Stimulated activated CD8-positive, alpha-beta memory T cell treated with anti-CD3 and anti-CD28 coated beads, Interleukin-7, amount 100 ng/mL, for 24 hours (primary cell): ENCODE measurements at places on chromosomes 3 and 15.

GRCh38 chr3:12895391-12896062 lies 54.2 kb upstream of the RPL32 start:
- no peak for DNase-seq

DNA sequence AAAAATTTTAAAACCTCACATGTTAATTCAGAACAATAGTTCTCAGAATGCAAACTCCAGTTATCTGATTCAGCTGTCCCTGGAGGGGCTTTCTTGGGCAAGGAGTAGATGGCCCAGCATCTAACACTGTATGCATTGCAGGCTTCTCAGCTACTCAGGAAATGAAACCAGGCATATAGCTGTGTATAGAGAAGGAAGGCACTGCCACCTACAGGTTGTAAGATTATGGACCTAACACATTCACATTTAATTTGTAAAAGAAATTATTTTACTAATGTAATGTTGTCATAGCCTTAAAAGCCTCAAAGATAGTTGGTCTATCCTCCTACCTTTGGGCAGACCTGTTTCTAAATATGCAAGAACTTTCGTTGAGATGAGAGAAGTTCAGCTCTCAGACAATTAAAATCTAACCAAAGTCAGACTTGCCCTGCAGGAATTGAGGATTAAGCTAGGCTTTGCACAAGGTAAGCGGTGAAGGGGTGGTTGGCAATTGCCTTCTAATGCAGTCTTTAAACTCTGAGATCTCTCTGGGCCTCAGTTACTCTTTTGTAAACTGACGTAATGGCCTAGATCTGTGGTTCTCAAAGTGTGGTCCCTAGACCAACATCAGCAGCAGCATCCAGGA lies 132.8 kb upstream of the SLC24A5 start:
- DNase-seq, result no peak

- DNase-seq, result no peak
These were observed 6.7 kb upstream of the SRP14 start for GRCh38 chr15:40045572-40046217.

GRCh38 chr3:24184528-24185176 lies 239.6 kb downstream of the NR1D2 start:
- DNase-seq, result no peak

GRCh38 chr3:114624047-114624445 lies 330.2 kb downstream of the TIGIT start:
- DNase-seq, result no peak
